ENCODE measurements at places on chromosomes 3 and 15.

GRCh38 chr3:50122071-50122470 is 33.1 kb upstream of the SEMA3F start:
- DNase-seq, result no peak

DNA sequence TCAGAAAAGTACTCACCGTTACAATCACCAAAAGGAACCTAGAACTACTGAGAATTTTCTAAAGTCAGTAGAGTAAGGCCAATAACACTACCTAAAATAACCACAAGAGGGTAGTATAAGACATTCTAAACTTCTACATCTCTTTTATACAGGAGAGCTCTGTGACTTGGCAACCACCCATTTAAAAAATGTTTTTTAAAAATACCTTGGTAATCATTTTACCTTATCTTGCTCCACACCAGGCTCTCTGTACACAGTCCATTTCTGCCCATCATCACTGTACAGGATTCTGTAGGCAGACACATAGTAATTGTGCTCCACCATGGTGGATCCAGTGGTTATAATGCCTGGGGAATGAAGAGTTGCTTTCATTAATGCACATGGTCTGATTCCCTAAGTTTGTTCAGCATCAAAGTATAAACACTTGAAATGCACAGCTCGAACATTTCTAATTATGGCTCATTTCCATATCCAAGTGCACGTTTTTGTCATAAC is 54.5 kb downstream of the ST3GAL6 start:
- no peak for DNase-seq

- no peak for DNase-seq
These were observed 172.9 kb upstream of the TBC1D5 start for GRCh38 chr3:17915341-17915740.

DNA sequence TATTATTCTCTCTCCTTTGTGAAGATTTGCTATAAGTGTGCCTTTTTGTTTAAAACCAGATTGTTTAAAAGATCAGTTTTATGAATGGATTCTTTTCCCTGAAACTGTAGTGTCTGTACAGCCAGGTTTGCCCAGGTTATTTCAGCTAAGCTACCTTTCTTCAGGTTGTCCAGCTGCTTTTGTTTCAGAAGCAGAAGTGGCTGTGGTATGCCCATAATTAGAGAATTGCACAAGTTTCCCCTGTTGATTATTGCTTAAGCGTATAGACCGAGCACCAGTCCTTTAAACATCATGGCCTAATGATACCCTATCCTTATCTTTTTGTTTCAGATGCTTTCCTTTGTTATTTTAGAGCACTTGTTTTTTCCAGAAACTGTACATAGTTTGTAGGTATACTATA is 10.2 kb downstream of the ASB7 start:
- no peak for DNase-seq

- no peak for DNase-seq
These were observed 797.3 kb downstream of the NAALADL2 start for GRCh38 chr3:175656461-175656860.

DNA sequence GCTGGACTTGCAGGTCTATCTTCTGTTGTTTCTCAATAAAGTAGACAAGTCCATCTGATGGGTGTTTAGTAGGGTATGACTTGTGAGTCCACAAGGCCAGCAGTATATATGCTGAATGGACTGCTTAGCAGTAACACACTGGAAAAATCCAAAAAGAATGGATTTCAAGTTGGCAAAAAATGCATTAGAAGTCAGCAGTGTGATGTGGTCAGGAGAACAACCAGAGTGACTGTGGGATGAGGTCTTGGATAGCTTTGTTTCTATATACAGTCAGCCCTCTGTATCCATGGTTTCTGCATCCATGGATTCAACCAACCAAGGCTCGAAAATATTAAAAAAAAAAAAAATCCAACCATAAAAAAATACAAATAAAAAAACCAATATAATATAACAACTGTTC is 55.8 kb downstream of the LPP start:
- no peak for DNase-seq

- no peak for DNase-seq
These were observed 1.1 kb downstream of the CLCN2 start for GRCh38 chr3:184360070-184360928.

- no peak for DNase-seq
These were observed 61.4 kb downstream of the IGF2BP2 start for GRCh38 chr3:185763347-185764005.

DNA sequence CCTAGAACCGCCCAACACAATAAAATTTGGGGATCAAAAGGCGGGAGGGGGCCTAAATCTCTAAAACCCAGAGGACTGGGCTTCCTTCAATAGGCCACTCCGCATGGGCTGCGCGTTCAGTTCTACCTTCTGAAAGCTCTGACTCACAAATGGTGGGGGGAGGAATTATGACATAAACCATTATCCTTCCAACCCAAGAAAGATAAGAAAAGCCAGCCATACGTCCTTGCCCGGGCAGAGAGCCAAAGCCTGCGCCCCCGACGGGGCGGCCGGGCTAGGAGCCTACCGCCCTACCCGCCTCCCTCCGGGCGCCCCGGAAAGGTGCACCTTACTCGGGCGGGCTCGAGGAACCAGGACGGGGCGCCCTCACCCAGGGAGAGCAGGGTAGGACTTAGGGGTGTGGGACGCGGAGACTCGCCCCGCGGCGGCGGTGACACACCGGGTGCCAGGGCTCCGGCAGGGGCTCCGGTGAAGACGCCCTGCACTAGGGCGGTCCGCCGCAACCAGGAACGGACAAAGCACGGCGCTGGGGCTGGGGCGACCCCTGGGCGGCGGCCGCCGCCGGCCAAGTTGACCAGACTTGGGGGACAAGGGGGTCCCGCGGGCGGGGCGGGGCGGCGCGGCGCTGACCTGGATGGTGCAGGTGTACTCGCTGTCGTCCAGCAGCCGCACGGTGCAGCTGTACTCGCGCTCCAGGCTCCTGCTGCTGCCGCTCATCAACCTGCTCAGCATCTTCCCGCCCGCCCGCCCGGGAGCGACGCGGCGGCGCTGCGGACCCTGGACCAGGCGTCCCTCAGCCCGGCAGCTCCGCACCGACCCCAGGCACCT is 534 bp downstream of the FRMD5 start:
- DNase-seq, result peak; percentile 43

GRCh38 chr15:60396560-60396957 is 1.2 kb downstream of the ANXA2 start:
- no peak for DNase-seq

DNA sequence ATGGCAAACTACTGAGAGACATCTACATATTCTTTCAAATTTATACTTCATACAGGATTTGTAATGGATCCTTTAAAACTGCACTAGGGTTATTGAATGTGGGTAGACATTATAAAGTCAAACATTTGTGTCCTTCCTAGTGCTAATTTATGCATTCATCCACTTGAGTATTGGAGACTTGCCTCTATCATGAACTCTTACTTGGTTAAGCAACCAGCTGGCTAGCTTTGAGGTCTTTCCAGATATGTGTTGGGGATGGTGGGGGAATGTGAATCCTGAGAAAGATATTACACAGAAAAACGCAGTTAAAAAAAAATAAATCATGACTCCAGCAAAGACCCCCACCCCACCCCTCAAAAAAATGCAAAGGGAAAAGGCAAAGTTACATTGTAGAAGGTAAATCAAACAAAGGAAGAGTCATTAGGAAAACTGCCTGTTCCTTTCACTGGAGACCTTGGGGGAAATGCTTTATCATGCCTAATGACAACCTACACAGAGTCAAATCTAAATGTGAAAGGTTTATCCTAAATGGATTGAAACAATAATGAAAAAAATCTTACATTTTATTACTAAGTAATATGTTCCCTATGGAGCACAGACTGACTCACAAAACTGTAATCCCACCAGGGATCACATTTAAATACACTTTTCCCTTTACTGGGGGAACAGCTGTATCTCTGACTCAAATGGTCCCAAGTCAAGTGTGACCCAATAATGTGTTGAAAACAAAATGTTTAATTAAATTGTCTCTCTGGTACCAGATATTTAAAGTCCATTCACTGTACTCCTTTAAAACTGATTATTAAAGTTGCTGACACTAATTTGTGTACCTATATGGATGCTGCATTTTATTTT is 522.3 kb downstream of the ROBO1 start:
- DNase-seq, result no peak

DNA sequence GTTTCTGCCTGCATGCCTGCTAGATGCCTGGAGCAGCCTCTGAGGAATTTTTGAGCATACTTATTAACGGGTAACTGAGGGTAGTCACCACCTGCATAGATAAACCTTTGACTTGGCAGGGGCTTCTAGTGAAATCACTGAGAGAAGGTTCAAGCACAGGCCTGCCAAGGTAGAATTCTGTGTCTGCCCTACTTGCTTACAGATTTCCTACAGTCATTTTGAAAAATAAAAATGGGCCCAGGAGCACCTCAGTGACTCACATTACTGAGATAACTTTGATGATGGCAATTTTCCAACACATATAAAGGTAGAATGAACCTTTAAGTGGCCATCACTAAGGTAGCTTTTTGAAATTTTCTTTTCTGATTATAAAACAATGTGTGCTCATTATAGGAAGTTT is 10.8 kb downstream of the CRTAP start:
- DNase-seq, result no peak

- no peak for DNase-seq
These were observed 3.6 kb downstream of the CCRL2 start for GRCh38 chr3:46410669-46411068.

GRCh38 chr3:142876417-142876816 is 12.5 kb downstream of the PCOLCE2 start:
- no peak for DNase-seq
